ENCODE measurements at places on chromosomes 4 and X.

GRCh38 chr4:182740256-182740655 is 176.9 kb downstream of the DCTD start:
- DNase-seq: no peak

- DNase-seq: no peak
Observed at GRCh38 chrX:31021537-31021936, 50.3 kb downstream of the FTHL17 start.

GRCh38 chr4:138919094-138919936 is 96.3 kb upstream of the NOCT start:
- no peak for DNase-seq

DNA sequence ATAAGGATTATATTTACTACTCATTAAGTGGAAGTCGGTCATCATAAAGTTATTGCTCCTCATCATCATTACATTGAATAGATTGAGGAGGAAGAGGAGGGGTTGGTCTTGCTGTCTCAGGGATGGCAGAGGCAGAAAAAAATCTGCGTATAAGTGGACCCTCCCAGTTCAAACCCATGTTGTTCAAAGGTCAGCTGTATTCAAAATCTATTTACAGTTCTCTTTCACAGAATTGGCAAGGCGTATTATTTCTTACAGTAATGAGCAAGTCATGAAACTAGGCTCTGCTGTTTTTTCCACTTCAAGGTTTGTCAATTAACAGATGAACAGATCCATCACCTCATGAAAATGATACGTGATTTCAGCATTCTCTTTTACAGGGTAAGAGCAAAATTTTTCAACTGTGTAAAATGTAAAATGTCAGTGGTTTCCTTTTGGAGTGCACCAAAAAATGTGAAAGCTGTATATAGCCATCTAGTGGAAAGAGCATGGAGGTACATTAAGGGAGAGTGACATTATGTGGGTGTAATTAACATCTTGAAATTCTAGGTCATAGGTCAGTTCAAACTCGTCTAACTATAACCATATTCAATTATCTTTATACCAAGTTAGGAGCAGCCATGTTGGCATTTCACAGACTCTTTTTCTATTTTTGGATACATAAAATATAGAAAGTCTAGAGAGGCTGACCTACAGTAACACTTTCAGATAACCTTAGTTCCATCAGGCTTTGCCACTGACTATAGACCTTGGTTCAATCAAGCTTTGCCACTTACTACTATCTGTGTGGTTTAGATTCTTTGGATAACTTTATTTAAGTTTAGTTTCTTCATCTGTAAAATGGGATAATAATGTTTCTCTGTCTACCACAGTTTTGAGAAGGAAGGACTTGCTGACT is 30.1 kb downstream of the NEIL3 start:
- peak; percentile 36 for DNase-seq

GRCh38 chr4:88857588-88857987 is 160.0 kb upstream of the NAP1L5 start:
- DNase-seq: no peak

- DNase-seq: no peak
Observed at GRCh38 chrX:15438332-15438731, 54.1 kb upstream of the VEGFD start.

DNA sequence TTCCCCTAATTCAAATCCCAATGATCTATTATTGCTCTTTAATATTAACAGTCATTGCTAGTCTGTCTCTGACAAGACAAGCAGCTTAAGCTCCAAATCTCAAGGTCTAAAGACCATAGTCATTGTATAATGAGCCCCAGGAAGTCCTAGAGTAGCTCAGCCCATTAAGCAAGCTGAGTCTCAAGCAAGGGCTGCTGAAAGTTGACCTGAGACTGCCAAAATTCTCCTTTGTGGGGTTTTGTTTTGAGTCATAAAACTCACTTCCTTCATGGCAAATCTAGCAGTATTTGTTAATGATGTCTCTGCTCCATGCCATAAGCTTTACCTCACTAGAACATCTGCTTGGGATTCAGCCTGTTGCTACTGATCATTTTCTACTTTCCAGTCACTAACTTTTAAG is 313.2 kb downstream of the ANTXR2 start:
- no peak for DNase-seq

GRCh38 chr4:14871676-14872430 is 130.4 kb upstream of the CPEB2 start:
- DNase-seq: no peak

DNA sequence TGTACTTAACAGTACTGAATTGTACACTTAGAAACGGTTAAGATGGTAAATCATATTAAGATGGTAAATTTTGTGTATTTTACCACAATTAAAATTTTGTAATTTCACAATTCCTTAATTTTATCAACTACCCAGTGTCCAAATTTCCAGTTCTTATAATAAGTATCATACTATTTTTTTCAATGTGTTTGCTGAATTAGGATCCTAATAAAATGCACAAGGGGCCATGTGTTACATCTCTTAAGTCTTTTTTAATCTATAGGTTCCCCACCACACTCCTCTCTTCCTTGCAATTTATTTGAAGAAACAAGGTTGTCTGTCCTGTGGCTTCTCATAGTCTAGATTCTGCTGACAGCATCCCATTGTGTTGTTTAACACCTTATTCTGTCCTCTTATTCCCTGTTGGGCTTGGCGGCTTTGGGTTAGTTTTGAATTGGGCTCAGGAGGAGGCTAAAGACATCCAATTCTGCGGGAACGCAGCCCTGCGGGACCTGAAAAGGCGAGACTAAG is 533 bp upstream of the SYAP1 start:
- DNase-seq: no peak

DNA sequence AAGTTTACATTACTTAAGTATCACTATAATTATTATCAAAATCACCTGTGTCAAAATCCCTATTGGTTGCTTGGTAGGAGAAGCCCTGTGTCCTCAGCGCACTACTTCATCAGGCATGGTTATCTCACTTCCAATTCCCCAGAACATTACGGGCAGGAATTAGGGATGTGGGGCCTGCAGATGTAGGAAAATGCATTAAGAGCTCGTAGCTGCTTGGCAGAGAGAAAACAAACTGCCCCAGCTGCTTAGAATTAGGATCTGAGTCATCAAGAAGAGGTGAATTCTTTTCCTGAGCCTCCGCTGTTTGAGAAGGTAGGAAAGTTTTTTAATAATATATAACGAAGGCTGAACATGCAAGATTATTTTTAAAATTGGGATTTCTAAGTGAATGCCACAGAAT is 31.1 kb upstream of the CLNK start:
- no peak for DNase-seq

DNA sequence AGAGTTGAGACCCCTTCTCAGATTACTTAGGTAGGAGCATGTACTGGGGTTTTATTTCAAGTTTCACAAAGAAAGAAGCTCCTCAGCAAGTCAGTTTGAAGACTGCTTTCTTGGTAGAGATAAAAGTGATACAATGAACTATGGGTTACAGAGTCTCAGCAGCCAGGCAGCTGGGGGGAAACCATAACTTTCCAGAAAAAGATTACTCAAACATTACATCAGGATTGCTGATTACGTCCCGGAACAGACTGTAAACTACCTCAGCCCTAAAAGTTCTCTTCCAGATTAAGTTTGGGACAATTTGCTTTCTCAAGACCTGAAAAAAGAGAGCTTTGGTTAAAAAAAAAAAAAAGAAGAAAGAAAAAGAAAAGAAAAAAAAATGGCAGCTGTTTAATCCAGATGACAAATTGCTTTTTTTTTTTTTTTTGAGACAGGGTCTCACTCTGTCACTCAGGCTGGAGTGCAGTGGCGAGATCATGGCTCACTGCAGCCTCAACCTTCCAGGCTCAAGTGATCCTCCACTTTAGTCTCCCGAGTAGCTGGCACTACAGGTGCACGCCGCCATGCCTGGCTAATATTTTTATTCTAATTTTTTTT is 16.6 kb downstream of the SAT1 start:
- DNase-seq: no peak

GRCh38 chrX:118116713-118117550 is at the start of gene KLHL13:
Gene KLHL13, minus strand, starts transcription at chrX:118116810. Its CDS starts 88,337 bp downstream, at chrX:118028473.
- peak; percentile 19 for DNase-seq

GRCh38 chr4:15702941-15703403 is at the start of gene BST1:
Gene BST1, plus strand, starts transcription at chr4:15703065. Its CDS starts 80 bp downstream, at chr4:15703145.
- DNase-seq: peak; percentile 22

DNA sequence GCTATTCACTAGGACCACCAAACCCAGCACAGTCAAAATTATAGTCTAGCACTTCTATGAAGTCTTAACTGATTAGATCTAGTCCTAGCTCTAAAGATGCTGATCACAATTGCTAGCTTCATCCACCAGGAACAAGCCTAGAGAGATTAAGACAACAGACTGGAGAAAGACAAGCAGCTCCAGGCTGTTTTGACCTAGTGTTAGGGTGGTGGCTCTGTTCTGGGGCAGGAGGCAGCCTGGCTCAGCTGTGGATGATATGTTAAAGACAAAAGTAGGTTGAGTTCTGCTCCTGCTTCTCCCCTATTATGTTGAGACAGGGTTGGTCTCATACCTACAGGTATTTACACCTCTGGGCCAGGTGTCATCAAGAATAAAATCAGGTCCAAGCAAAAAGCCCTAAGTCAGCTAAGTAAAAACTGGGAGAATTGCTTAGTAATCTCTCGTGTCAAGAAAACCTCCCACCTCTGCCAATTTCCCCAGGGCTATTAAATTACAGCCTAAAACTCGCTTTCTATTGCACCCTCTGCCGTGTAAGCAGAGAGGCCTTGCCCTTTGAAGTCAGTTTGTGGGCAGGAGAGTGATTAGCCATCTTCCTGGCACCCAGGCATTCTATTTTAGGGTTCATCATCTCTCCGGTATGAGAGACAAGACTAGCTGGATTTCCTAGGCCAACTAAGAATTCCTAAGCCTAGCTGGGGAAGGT is 39.9 kb downstream of the RAB40AL start:
- no peak for DNase-seq

GRCh38 chr4:38803833-38804653 is 548 bp downstream of the TLR1 start:
- DNase-seq: peak; percentile 27

DNA sequence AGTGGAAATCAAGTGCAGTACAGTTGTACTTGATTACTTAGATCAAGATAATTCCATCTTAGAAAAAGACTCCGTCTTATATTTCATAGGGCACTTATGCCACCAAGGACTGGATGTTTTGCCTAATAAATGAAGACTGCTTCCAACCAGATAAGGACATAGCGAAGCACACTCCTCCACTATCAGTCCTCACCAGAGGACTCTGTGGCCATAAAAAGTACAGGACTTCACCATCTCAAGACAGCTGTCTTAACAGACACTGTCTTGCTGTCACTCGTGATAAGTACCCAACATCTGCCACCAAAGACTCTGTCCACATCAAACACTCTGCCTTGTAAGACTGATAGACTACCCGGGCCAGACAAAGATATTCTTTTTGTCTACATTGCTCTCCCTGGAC is 352.0 kb downstream of the TRAM1L1 start:
- DNase-seq: no peak

- no peak for DNase-seq
Observed at GRCh38 chrX:14508025-14508690, 21.2 kb upstream of the GLRA2 start.

- DNase-seq: no peak
Observed at GRCh38 chrX:17323397-17323796, 51.6 kb upstream of the NHS start.

- DNase-seq: no peak
Observed at GRCh38 chr4:159767406-159767805, 664.5 kb downstream of the RAPGEF2 start.

DNA sequence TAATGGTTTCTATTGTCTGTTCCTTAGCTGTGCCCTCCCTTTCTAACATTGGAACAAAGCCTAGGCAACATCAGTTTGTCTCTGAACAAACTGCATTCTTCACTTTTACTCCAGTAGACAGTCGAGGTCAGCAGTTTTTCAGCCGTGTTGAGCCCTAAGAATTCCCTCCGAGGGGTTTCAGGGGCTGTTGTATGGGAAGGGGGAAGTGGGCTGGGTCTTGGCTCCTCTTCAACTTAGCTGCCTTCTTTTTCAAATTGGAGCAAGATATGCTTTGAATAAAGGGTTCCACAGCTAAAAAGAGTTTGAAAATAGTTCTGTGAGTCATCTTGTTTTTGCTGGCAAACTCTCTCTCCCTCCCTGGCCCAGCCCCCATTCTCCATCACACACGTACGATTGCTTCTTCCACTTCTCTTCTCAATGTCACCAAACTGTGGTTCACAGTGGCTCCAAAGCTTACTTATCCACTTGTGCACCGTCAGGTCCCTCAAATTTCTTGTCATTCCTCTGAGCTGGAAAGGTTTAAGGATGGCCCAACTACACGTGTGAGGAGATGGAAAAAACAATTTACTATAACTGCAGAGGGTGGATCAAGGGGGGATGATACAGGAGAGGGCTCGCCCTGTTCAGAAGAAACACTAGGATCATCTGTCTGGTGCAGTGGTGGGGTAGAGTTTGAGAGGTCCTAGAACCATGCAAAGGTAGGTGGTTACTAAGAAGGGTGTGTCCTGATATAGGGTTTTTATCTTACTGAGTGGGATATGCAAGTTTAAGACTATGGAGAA is 9.2 kb upstream of the MAML3 start:
- DNase-seq: no peak

DNA sequence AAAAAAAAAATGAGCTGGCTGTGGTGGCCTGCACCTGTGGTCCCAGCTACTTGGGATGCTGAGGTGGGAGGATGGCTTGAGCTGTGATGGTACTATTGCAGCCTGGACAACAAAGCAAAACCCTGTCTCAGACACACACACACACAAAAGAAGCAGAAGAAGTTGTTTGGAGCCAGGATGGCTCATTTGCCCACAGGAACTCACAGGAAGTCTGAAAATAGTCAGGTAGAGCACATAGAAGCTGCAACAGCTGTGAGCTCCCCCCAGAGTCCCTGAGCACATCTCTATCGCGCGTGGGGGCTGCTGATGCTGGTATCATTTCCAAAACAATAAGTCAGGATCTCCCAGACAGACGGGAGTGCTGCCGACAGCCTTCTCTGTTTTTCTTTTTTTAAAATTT is 13.4 kb upstream of the DHRSX start:
- no peak for DNase-seq

DNA sequence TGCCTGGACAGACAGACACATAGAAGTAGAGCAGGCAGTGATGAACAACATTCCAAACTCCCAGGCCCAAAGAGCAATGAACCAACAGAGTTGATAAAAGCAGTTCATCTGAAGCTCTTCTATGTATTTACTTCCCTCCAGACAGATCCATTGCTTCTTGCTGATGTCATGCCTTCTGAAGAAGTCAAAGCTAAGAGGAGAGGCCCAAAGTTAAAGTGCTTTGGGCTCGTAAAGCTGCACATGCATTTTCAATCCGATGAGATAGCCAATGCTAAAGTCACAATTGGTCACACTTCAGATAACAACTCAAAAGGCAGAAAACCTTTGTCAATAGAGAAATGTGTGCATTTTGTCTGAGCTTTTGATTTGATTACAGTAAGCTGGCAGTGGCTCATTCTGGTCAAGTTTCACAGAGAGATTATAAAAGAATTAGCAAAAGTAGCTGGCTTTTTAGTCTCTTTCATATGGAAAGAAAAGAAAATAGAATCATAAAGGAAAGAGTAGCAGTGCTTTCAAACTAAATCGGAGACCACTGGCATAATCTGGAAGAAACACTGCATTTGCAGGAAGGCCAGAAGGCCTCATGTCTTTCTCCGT is 82.0 kb downstream of the GPC4 start:
- DNase-seq: no peak

GRCh38 chr4:66266035-66266434 is 595.7 kb upstream of the EPHA5 start:
- DNase-seq: no peak

Measured in stimulated activated naive CD4-positive, alpha-beta T cell (primary cell).